ENCODE measurements at places on chromosomes 13 and 19. TPM values are rescaled to one million over a fixed set of nuclear protein-coding genes. Genes with fewer than 3 reads are reported as not detected.

The TNNT1 gene
- polyA plus RNA-seq, result 1.4 TPM

- no peak for DNase-seq
These were observed 113.4 kb downstream of the UFM1 start for GRCh38 chr13:38463048-38463447.

- peak; percentile 59 for DNase-seq
These were observed 124.4 kb upstream of the SPATA13 start for GRCh38 chr13:24036115-24036514.

The LRRC63 gene
- polyA plus RNA-seq, result not detected

DNA sequence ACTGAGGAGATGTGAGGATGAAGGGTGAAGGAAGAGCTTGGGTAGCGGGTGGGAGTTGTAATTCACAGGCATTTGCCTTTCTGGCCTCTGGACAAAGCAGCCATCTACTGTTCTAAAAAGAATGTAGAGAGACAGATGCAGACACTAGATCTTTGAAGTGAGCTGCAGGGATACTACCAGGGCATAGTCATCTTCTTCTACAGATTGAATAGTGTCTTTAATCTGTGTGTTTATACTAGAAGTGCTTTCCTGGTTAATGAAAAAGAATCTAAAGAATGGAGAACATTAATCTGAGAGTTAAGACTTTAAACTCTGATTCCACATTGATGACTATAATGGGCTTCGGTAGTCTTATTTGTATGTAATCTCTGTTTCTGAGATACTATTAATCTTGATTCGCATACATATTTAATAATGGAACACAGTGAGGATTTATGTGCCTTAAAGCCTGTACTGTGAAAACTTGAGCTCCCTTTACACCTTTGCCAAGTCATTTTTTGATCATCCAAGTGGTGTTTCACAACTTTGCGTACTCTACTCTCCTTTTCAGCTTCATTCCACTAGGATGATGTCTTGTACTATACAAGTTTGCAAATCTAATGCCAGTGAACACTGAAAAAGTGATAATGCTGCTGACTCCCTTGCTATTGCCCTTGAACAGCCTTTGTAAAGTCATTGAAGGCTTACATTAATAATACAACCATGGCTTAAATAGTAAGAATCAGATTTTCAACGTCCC, 2199.4 kb upstream of the PCDH20 start:
- DNase-seq, result no peak

DNA sequence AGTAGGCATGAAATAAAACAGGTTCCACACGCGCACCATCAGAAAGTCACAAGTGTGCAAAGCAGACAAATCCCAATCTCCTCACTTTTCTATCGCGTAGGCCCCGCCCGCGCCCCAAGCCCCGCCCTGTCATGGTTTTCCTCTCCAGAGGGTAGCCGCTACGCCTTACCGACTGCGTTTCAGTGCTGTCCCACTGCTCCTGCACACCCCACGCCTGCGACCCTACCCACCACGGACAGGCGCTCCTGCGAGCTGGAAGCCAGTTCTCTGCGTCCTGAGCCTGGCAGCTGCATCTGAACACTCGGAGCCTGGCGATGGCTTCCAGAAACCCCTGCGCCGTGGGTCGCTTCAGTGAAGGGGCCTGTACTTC, 379 bp upstream of the ZNF470 start:
- DNase-seq, result no peak

The ELSPBP1 gene
- polyA plus RNA-seq, result not detected

DNA sequence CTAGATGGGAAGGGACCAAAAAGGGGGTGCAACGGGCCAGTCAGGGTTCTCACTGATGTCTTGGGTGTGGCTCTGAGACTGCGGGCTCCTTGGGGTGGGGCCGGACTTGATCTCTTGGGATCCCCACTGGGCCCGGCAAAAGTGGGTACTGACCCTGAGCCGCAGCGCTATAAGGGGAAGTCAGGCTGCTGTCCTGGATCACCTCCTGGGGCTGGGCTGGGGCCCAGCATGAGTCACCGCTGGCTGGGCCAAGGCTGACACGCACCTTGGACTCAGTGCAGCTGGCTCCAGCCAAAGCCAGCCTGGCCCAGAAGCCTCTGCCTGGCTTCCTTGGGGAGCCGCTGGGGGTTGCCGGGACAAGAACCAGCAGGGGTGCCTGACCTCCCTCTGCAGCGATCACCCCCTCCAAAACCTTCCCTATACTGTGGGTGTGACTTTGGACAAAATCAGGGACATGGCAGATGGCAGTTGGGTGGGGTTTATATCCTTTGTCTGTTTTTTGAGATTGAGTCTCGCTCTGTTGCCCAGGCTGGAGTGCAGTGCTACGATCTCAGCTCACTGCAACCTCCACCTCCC, 617 bp upstream of the IQCN start:
- peak; percentile 88 for DNase-seq

The ZNF497 gene
- 0.05 TPM for polyA plus RNA-seq

The SPINT2 gene
- 2.1 TPM for polyA plus RNA-seq

DNA sequence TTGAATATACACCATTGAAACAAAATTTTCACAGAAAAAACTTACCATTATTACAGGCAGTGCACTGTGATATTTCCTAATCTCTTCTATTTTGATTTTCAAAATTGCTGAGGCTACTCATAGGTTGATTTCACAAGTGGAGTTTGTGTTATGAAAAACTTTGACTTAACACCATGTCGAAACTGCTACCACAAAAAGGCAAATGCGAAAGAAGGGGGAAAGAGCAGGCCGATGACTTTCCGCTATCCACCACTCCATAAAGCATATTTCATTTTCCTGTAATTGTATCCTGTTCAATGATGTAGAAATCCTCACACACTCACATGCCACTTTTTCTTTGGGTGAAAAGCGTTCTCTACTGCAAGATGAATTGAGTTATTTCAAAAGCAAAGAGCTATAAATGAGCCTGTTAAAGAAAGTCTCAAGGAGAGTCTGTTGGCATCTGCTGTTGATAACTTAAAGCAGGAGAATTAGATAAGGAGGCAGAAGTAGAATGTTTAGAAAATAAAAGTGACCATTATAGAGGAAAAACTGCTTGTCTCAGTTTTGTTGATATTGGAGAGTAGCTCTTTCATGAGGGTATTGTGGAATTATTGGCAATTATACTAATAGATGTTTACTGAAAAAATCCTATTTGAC, 18.8 kb downstream of the KL start:
- peak; percentile 69 for DNase-seq

The ELL gene
- 4.4 TPM for polyA plus RNA-seq

- DNase-seq, result no peak
These were observed 666 bp downstream of the MEIS3 start for GRCh38 chr19:47418692-47419029.

DNA sequence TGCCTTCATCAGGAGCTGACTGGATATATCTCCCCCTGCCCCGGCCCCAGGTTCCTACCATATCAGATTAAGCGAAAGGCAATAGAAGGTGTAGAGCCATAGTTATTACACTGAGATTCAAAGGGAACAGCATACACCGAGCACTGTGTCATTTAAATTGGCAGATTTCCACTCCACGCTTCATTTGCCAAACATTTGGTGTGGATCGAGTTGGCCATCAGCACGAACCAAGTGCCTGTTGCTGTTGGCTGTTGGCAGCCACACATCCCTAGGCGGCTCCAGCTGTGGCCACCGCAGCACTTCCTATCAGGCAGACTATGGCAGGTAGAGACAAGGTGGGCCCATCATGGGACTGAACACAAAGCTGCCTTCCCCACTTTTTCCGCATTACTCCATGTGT, 115.8 kb downstream of the CCNA1 start:
- DNase-seq, result no peak

The PROSER3 gene
- 12.9 TPM for polyA plus RNA-seq

DNA sequence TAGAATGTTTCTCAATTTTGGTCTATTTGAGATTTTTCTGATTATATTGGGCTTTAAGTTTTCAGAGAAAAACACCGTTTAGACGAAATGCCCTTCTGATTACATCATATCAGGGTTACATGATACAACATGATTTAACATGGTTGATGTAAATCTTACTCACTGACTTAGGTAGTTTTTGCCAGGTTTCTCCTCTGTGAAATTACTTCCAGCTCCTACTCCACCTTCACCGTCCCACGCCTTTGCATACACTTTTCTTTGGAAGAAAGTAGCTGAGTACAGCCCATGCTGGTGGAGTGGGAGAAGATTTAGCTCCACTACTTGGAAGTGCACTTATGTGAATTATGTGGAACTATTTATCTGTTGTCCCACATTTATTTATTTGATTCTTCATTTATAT, 433.2 kb upstream of the KLHL1 start:
- no peak for DNase-seq

The CRLF1 gene
- 2.8 TPM for polyA plus RNA-seq

DNA sequence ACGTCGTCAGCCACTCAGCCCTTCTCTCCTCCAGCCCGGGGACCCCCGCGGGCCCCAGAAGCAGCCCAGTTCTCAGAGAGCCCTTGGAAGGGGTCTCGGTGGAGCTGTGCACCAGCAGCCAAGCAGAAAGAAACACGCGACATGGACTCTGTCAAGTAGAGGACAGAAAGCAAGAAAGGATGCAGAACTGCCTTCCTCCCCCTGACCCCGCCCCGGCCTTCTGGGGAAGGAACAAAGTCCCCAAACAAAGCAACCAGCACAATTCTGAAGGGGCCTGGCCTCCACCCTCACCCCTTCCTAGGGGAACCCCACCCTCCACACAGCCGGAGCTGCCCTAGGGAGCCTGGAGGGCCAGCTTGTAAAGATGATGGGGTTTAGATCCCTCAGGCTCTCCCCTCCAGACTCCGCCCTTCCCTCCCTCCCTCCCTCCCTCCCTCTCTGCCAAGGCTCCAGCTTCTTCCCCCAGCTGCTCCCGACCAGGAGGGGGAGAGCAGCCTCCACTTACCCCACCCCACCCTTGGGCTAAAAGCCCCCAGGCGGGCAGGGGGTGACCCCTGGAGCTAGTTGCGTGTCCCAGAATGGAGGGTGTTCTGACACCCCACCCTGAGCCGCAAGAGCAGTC, 7.8 kb downstream of the LYL1 start:
- DNase-seq, result no peak

The TTC9B gene
- polyA plus RNA-seq, result not detected

GRCh38 chr13:20704459-20705069, 1.1 kb downstream of the IL17D start:
- no peak for DNase-seq

The CLEC17A gene
- 0.02 TPM for polyA plus RNA-seq

GRCh38 chr19:48991011-48991609, 2.0 kb downstream of the GYS1 start:
- no peak for DNase-seq

GRCh38 chr13:94613051-94613450, 11.4 kb downstream of the GPR180 start:
- DNase-seq, result no peak

- DNase-seq, result peak; percentile 62
These were observed 45.2 kb upstream of the AMER2 start for GRCh38 chr13:25217023-25217885.
